LHCN-M2 (cell line): ENCODE measurements at places on chromosomes 6 and 20. TPM values are rescaled to one million over a fixed set of nuclear protein-coding genes. Genes with fewer than 3 reads are reported as not detected.

- no peak for DNase-seq
Measured at GRCh38 chr6:112486454-112486853, 139.3 kb downstream of the RFPL4B start.

- no peak for DNase-seq
Measured at GRCh38 chr6:125981571-125982185, 4.7 kb upstream of the TRMT11 start.

GRCh38 chr6:66689608-66690007, 982.6 kb upstream of the EYS start:
- no peak for DNase-seq

GRCh38 chr20:51321343-51322163, 221.0 kb downstream of the NFATC2 start:
- peak; percentile 26 for DNase-seq

GRCh38 chr6:148611213-148611612, 135.6 kb upstream of the UST start:
- DNase-seq: peak; percentile 62

DNA sequence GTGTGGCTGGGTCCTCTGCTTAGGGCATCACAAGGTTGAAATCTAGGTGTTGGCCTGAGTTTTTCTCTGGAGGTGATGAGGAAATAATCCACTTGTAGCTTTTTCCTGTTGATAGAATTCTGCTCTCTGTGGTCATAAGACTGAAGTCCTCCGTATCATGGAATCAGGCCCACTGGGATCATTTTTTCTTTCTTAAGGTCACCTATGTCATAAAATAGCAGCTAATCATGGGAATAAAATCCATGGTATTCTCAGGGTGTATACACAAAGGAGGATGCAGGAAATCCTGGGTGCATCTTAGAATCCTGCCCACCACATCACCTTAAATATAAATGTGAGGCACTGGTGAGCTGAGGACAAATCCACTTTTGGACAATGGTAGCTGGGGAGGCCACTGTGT, 72.7 kb downstream of the PRDM1 start:
- no peak for DNase-seq

- DNase-seq: no peak
Measured at GRCh38 chr6:143401636-143402370, 48.7 kb downstream of the ADAT2 start.

DNA sequence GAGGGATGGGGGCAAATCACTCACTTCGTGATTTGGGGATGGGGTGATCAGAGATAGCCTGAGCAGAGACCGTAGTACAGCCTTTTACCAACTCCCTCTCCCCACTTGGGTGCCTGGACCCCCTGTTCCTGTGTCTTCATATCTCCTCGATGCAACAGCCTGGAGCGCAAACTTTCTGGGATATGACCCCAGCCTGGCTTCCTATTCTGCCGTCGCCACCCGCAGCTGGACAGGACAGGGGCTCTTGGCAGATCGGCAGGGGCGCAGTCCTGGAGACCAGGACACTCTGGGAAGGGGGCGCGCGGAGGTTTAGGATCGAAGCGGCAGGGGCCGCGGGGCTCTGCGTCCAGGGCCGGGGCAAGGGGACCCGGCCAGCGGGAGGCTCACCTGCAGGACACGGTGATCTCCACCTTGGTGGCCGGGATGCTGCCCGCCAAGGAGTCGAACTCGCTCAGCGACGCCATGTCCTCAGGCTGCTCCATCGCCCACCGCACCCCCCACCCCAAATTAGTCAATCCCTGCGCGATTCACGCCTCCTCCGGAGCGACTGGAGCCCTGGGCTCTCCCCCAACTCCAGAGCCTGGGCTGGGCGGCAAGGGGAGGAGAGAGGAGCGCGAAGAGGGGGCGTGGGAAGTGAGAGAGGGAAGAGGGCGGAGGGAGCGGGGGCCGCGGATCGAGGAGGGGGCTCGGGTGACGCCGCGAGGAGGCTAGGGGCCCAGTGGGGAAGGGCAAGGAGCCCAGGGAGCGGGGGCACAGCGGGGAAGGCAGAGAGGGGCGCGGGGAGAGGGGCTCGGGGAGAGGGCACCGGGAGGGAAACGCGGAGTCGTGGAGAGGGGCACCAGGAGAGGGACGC, at the start of gene CPNE5:
Gene CPNE5, minus strand, starts transcription at position 549 of the 853 bp plus-strand sequence. Its CDS starts 67 bp downstream, at position 482.
- no peak for DNase-seq

DNA sequence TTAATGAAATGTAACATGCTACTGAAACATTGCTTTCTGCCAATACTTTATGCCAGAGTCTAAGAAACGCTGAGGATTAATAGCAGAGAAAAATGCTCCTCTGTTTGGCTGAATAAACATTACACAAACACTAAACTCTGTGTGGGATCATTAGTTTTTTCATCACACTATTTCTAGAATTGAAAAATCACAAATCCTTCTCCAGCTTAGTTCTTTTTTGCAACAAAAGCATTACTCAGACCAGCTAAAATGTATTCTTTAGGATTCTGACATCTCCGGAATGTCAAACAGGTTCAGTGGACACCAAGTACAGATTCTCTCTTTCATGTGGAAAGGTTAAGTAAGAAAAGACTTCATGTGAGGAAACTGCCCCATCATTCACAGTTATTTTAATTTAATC, 226.9 kb downstream of the SIM1 start:
- peak; percentile 19 for DNase-seq

- DNase-seq: no peak
Measured at GRCh38 chr20:63568170-63568981, 5.7 kb downstream of the HELZ2 start.

DNA sequence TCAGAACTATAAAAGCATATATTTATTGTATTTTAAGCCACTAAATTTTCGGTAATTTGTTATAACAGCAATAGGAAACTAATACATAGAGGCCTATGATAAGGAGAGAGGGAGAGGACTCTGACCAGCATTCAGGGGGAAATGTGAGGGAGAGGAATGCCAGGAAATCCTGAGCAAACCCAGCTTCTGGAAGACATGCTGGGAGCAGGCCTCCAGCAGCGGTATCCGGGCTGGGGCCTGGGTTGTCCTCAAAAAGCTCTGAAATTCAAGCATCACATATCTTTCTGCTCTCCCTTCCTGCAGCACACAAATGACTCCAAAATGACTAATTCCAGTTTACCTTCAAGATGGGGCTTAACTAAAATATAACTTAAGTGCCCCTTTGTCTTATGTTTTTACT, 33.4 kb upstream of the RIMS1 start:
- no peak for DNase-seq

GRCh38 chr20:48791666-48792071, 36.1 kb downstream of the PREX1 start:
- peak; percentile 81 for DNase-seq

GRCh38 chr6:85459224-85459901, 9.5 kb downstream of the NT5E start:
- peak; percentile 92 for DNase-seq

GRCh38 chr20:58192567-58192966, 35.9 kb downstream of the ANKRD60 start:
- no peak for DNase-seq

GRCh38 chr6:33201935-33202334, 1.3 kb downstream of the SLC39A7 start:
- no peak for DNase-seq

GRCh38 chr20:8095648-8096572, 36.2 kb upstream of the PLCB1 start:
- no peak for DNase-seq

GRCh38 chr6:16523606-16524379, 237.5 kb downstream of the ATXN1 start:
- peak; percentile 44 for DNase-seq

DNA sequence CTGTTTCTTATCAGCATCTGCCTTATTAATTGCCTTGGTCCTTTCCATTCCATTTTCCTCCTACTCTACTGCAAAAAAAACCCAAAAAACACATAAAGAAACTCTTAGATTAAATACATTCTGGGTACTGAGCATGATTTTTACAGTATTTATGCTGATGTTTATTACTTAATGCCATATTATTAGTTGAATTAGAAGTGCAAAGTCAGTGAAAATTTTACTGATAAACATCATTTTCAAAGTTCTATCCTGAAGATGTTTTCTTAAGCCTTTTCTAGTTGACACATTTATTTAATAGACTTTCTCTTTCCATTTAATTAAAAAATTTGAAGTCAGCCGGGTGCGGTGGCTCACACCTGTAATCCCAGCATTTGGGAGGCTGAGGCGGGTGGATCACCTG, 236.0 kb upstream of the RUNX2 start:
- DNase-seq: no peak

Gene SNAP91
- not detected in 2 replicates for total RNA-seq

Gene OXT
- not detected in 2 replicates for total RNA-seq

Gene OCSTAMP
- total RNA-seq: not detected in 2 replicates

Gene BTNL2
- not detected in 2 replicates for total RNA-seq

Gene HLA-DPA1
- 0.86 and 3.4 TPM in 2 replicates for total RNA-seq

Gene CST4
- not detected in 2 replicates for total RNA-seq

Gene ACOT8
- 39.1 and 46.6 TPM in 2 replicates for total RNA-seq

Gene SIRT5
- 4.1 and 4.9 TPM in 2 replicates for total RNA-seq

Gene PSORS1C2
- total RNA-seq: not detected in 2 replicates

Gene UBE2C
- 235 and 279 TPM in 2 replicates for total RNA-seq

Gene SLC35D3
- not detected in 2 replicates for total RNA-seq

Gene CLDN20
- not detected in 2 replicates for total RNA-seq

Gene LRRN4
- not detected in 2 replicates for total RNA-seq
